ENCODE measurements at places on chromosomes 2 and 18.
A peak's percentile ranks its signal among the peaks of the same experiment; 100 is the strongest.

DNA sequence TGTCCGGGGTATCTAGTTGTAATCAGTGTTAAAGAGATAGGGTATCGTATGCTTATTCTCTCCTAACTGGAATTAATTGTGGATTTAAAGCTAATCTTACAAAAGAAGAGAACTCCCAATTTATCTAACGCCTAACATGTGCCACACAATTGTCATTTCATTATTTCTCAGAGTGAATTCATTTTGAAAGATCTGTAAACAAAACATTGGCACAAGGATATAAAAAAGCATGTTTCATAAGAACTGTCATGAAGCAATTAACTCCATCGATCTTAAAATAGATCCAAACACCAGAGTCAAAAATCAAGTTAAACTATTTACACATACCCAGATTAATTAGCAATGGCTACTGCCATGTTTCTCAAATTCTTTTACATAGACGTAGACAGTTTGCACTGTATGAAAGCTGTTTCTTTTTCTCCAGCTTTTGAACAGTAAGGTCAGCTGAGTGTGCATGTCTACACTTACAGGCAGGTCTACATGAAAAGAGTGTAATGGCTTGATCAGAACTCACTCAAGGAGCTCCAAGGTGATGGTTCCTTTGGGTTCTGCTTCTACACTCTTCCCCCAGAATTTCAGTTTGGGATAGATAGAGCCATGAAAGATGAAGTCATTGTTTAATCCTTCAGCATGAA is 38.8 kb downstream of the CABYR start:
- no peak for DNase-seq

- no peak for DNase-seq
Measured at GRCh38 chr2:235505181-235505741, 11.4 kb downstream of the AGAP1 start.

- no peak for DNase-seq
Measured at GRCh38 chr2:85799215-85799956, 45.6 kb downstream of the ATOH8 start.

GRCh38 chr2:76516861-76517573 is 806.3 kb upstream of the GCFC2 start:
- no peak for DNase-seq

GRCh38 chr18:12796448-12796847 is 87.6 kb downstream of the PTPN2 start:
- DNase-seq: no peak

DNA sequence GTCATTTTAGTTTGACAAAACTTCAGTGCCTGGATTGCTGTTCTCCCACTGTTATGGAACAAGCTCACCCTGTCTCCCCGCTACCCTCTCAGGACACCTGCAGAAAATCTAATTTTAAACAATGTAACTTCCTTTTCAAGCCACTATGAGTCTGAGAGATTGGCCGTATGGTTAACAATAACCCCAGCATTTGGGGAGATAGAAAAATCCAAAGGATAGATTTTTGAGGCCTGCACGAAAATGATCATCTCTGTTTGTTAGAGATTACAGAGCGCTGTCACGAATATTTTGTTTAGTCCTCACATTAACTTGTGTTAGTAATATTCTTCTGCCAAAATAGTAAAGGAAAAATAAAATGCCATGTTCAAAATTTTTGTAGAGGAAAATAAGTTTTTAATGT is 24.7 kb downstream of the CAB39 start:
- no peak for DNase-seq

DNA sequence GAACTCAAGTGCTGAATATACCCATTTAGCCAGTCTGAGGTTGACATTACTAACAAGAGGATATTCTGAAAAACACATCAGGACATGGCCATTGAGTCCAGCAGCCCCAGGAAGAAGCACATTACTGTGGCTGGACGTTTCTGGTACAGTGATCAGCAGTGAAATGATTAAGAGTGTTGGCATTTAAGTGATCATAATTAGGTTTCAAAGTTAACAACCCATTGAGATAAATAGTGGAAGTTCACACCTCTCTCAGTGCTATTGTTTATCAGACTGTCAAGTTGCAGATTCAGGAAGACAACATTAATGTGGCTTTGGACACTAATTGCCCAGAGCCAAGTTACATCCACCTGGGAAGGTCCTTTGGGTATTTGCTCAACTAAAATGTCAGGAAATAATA is 139.5 kb upstream of the GAREM1 start:
- no peak for DNase-seq

GRCh38 chr2:82730811-82731210 is 1728.3 kb downstream of the SUCLG1 start:
- no peak for DNase-seq

GRCh38 chr2:227414846-227415245 is 27.1 kb upstream of the SCYGR1 start:
- no peak for DNase-seq

DNA sequence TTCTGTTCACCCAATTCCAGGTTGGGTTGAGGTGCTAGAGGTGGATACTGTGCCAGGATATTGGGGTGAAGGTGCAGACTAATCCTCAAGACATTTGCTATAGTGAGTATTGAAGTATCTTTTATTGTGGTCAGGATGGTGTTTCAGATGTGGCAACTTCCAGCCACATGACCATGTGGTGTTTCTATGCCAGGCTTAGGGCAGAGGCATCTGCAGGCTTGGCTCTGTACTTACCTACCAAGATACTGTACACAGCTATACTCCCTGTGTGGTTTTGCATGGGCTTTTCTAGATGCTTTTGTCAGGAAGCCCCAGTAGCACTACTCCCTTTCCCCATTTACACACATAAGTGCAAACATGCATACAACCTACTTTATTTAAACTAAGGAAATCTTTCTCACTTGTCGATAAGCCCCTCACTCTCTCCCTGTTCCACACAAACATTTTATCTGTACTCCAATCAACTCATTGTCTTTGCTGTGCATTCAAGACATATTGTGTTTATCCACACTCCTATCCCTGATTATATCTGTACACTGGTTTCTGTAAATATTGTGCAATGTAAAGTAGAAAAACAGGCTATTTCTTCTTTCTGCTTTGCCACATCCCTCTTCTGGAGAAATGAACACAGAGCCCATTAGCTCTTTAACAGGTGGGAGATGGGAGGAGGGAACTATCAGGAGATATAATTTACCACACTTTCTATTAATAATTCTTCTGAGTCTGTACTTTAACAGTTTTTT is 12.3 kb downstream of the ARL6IP6 start:
- no peak for DNase-seq

GRCh38 chr2:237383991-237384671 is 29.8 kb downstream of the COL6A3 start:
- DNase-seq: no peak

- DNase-seq: no peak
Measured at GRCh38 chr2:48829036-48829435, 73.5 kb upstream of the LHCGR start.

DNA sequence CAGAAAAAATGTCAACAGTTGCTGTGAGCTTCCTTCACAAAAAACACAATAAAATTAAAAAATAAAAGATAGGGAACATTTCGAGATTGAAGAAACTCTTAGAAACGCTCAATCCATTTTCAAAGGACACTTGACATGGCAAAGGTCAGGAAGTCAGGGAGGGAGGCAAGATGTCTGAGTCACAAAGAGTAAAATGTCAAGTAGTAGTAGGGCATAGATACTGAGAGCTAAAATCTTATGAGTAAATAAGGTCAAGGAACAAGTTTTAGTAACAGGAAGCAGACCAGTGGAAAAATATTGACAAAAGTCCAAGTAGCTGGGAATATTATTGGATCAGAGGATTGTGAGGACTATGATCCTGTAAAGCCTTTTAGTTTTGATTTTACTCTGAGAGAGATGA is 495.6 kb downstream of the TMX3 start:
- DNase-seq: no peak

DNA sequence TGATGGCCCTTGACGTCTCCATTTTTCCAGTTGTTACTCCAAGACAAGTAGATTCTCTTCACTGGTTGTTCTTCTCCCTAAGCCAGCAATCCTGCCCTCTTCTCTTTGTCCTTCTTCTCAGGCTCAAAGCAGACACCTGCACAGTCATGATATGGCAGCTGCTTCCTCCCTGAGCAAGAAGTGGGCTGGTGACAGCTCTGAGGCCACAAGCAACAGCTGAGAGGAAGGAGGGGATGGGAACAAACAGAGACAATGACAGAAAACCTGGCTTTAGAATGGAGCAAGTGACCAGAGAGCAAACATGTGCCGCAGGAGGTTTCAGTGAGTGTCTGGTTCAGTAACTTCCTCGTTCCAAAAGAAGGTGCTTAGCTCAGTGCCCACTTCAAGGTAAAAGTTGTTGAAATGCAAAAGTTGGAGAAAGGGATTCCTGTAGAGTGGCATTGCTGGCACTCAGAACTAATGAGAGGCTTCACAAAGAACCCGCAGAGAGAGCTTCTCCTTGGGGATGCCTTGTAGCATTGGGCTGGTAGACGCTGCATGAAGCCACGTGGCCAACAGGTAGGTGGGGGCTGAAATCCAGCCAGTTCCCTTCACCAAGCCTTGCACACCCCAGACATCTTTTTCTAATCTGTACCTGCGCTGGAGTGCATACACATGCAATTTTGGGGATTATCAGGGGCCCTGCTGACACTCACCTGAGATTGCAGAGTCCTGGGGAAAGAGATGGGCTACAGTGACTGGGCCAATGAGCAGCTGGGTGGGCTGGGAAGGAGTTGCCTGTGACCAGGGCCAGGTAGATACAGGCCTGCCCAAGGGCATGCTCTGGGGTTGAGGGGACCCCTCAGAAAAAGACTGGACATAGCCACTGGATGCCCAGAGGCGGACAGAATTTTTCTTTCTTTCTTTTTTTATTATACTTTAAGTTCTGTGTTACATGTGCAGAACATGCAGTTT is 153.3 kb upstream of the RAB12 start:
- no peak for DNase-seq

GRCh38 chr2:46385786-46386577 is 88.8 kb downstream of the EPAS1 start:
- DNase-seq: no peak

- no peak for DNase-seq
Measured at GRCh38 chr2:152573168-152573567, 144.1 kb downstream of the PRPF40A start.

DNA sequence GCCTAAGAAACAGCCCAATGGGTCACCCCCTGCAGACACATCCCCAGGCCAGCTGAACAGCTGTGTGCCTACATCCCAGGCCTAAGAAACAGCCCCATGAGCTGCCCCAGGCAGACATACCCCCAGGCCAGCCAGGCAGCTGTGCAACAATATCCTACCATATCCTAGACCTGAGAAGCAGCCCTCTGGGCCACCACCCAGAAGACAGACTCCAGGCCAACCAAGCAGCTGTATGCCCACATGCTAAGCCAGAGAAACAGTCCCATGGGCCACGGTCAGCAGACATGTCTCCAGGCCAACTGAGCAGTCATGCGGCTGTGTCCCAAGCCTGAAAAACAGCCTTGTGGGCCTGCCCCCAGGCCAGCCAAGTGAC is 205.5 kb downstream of the ATAD2B start:
- no peak for DNase-seq

DNA sequence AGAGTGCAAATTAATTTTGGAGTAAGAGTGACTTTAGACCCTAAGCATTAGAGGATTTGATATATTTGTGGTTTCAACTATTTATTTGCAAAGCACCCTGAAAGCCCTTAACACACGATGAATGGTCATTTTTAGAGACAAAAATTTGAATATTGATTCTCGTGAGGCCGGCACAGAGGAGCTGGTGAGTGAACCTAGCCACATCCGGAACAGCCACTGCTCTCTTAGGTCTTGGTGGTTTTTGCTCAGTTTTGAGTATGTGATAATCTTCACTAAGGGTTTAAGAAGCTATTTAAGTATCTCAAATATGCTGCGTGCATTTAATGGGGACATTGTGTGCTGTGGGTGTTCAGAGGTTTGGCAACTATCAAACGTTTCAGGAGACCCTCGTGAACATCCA is 204.8 kb downstream of the TSN start:
- DNase-seq: no peak

- DNase-seq: peak; percentile 69
Measured at GRCh38 chr2:238287737-238288649, at the start of gene PER2. Gene PER2 (minus strand): TSS chr2:238288610. CDS start chr2:238277936, 10,674 bp downstream.

DNA sequence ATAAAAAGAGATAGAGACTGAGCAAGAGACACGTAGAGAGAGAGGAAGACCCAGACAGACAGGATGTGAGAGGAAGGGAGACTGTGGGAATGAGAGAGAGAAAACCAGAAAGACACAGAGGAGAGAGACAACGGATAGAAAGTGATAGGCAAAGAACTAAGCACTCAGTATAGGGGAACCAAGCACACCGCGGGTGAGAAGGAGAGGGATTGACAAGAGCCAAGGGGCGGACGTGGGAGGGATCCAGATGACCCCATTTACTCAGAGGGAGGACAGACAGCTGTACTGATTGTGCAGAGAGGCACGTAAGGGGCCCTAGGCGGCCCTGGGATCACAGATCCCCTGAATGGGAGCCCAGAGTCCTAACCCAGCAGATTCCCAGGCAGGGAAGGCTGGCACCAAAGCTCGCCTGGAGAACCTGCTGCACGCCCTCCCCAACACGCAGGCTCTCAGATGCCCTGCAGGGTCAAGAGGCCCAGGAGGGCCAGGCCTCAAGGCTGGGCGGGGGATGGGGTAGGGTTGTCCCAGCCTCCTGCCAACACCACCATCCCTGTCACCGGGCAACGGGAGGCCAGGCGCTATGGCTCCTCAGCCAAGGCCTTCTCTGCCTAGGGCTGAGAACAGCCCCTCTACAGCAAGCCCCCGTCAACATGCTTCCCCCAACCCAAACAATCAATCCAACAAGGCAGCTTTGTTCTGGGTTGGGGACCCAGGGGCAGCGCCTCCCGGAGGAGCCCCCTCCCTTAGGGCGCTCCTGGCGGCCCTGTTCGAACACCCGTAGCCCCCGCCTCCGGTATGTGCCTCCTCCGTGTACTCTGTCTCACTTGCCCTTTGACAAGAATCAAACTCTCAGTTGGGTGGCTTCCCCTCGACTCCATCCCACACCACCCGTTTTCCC is 579 bp downstream of the LOXL3 start:
- DNase-seq: peak; percentile 23

GRCh38 chr2:192128655-192129054 is 66.1 kb downstream of the TMEFF2 start:
- DNase-seq: no peak

Data from substantia nigra (tissue), 51 donors.